ENCODE measurements at places on chromosomes 7 and 10.

DNA sequence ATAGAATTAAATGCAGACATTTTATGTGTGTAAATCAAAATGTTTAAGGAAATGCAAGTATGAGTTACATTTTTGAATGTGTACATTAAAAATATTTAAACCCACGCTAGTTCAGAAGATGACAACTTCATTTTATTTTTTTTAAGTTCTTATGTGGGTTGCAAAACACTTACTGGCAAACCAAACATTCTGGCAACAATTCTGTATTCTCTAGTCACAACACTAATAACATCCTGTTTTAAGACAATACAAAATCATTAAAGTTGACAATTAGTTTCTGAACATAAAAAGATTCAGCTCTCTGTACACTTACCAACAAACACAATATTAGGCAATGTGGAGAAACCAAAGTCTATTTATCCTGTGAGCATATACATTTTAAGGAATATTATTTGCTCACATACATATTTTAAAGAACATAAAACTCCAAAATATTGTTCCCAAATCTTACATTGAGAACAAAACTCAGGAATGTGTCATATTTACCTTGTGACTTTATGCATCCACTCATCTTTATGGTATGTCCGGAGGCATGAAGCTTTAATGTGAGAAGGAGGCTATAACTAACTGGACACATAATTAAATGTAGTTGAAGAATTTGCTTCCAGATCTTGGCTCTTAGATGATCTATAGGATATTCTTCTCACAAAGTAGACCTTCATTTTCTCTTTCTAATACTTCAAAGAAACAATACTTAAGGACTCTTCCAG is 134.7 kb downstream of the DGKB start:
- no peak for DNase-seq

- DNase-seq, result no peak
Measured at GRCh38 chr7:51269321-51269720, 47.3 kb downstream of the COBL start.

DNA sequence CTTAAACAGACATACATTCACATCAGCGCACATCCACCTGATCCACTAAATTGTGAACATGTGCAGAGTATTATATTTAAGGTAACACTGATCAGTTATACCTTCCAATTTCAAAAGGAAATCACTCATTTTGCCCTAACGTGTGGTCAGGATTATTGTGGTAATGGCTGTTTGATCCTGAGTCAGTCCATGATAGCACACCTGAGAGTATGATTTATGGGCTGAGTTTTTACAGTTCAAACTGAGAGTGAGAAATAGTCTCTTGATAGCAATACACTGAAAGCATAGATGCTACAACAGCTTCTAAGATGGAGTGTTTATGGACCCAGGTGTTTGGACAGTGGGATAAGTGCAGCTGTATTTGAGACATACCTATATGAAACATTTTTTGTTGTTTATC is 96.7 kb downstream of the KIF20B start:
- no peak for DNase-seq

DNA sequence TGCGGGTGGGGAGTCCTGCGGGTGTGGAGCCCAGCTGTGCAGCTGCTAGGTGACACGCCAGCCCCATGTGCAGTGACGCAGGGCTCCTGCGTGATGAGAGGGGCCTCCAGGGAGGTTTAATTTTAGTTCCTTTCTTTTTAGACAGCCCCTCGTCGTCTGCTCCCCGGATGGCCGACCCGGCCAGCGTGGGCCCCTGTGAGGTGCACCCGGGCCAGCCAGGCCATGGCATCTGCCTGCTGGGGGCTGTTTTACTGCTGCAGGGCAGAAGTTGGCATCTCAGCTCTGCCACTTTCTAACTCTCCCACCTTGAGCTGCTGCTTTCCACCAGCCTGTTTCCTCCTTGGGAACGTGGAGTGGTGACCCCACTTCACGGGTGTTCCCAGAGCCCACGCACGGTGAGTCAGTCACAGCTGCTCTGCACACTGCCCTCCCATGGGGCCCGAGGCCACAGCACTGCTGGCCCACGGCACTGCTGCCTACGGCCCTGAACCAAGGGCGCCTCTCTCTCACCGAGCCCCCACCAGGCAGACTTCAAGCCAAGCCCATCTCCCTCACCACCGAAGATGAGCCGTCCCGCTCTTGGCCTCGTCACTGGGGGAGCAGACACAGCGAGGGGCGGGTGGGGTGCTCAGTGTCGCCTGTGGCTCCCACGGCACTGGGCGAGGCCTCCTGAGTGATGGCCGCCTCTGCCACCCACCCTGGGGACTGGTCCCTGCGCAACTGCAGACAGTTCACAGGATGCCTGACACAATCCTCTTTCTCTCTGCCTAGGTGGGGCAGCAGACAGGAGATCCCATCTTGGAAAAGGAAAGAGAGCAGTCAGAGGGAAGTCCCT is 21.3 kb downstream of the CYP2W1 start:
- no peak for DNase-seq

GRCh38 chr10:43170491-43170890 is 32.2 kb downstream of the CSGALNACT2 start:
- DNase-seq, result no peak

DNA sequence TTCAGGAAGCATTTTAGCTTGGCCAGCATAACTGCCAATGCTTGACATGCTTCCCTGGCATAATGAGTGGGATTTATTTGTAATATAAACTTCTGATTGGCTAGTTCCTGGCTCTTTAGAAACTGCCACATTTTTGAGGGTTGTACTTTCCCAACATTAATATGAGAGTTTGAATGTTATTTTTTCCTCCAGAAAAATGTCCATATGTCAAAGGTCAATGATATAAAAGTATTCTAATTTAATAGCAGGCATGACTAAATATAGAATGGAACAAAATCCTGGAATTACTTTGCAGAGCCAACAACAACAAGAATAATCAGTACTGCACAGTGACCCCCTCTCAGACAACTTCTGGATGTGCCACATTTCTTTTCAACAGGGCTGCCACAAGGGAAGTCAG is 352.6 kb downstream of the PRPF18 start:
- no peak for DNase-seq

GRCh38 chr10:74836877-74837276 is 10.5 kb downstream of the KAT6B start:
- no peak for DNase-seq
